ENCODE measurements at places on chromosomes 5 and 9. TPM values are rescaled to one million over a fixed set of nuclear protein-coding genes. Genes with fewer than 3 reads are reported as not detected.

NUDT12 gene
- total RNA-seq: 10.5 TPM

TCF7 gene
- 7.0 TPM for total RNA-seq

PCDHGB1 gene
- 2.0 TPM for total RNA-seq

FBXW5 gene
- 91.2 TPM for total RNA-seq

IL33 gene
- total RNA-seq: 64.8 TPM

DDX4 gene
- not detected for total RNA-seq
